H7 (cell line): ENCODE measurements at places on chromosomes 7 and 10.

GRCh38 chr10:127679642-127680255 lies 57.2 kb upstream of the FOXI2 start:
- DNase-seq = no peak

DNA sequence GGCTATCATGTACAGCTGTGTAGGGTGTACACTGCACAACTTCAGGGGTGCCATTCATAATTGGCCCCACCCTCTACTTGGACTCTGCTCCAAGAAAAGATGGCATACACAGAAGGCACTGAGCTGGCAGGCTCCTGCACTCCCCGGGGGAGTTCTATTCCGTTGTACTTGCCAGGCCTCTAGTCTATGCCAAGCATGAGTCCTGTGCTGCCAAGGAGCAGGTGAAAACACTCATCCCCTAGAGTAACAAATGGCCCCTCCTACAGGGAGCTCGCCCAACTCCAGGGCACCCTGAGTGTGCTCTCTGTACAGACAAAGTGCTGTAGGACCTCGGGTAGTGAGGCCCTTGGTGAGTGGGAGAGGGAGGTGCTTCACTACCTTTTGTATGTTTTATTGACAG lies 127.2 kb downstream of the SLIT1 start:
- no peak for DNase-seq

- no peak for DNase-seq
Observed at GRCh38 chr10:69479240-69480067, 28.2 kb downstream of the TSPAN15 start.

GRCh38 chr7:149811221-149811620 lies 27.0 kb upstream of the ZNF862 start:
- no peak for DNase-seq

GRCh38 chr7:90955641-90956207 lies 308.5 kb upstream of the FZD1 start:
- DNase-seq = no peak

- no peak for DNase-seq
Observed at GRCh38 chr7:16055263-16055976, 365.9 kb downstream of the CRPPA start.

DNA sequence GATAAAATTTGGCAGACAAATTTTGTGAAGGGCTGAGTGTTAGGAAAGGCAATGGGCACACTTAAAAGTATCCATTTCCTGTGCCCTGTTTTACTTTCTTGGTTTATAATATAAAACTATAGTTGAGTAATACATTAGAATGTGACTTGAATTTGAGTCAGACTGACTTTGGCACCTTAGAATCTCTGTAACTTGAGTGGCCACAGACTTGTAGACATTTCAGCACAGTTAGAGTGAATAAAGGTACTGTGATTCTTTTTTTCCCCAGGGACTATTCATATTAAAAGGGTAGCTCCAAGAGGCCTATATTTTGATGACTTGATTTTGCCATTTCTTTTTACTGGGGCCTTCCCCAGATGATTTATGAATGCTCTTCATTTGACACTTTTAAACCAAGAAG lies 22.4 kb downstream of the GBF1 start:
- DNase-seq = no peak

DNA sequence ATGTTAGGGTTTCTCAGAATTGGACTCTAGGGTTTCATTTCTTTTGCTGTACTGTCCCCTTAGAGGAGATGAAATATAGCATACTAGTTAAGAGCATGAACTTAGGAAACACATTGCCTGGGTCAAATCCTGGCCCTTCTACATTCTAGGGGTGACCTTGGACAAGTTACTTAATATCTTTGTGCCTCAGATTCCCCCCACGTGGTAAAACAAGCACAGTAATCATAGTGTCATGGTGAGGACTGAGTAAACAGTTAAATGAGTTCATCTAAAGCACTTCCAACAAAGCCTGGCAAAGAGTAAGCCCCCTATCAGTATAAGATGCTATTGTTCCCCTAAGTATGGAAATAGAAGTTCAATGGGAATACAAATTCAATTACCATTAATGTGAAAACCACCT lies 5.1 kb downstream of the DPY19L1 start:
- no peak for DNase-seq

GRCh38 chr10:6600224-6600987 lies 20.3 kb upstream of the PRKCQ start:
- no peak for DNase-seq

- no peak for DNase-seq
Observed at GRCh38 chr7:20220921-20221547, 3.9 kb upstream of the MACC1 start.

GRCh38 chr7:108805808-108806397 lies 236.2 kb downstream of the DNAJB9 start:
- DNase-seq = peak; percentile 19

GRCh38 chr7:96629884-96630283 lies 79.8 kb downstream of the SEM1 start:
- DNase-seq = no peak

- DNase-seq = peak; percentile 55
Observed at GRCh38 chr7:96861-97260, 95.5 kb upstream of the FAM20C start.

GRCh38 chr10:33570495-33570894 lies 236.0 kb upstream of the NRP1 start:
- DNase-seq = no peak

DNA sequence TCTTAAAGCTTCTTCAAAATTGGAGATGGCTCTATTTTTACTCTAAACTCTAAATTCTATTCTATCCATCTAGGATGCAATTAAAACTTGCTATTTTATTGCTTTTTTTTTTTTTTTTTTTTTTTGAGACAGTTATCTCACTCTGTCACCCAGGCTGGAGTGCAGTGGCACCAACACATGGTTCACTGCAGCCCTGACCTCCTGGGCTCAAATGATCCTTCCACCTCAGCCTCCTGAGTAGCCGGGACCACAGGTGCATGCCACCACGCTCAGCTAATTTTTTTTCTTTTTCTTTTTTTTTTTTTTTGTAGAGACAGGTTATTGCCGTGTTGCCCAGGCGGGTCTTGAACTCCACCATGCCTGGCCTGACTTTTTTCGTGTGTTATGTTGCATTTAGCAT lies 41.2 kb downstream of the DNAJC1 start:
- DNase-seq = no peak

GRCh38 chr7:24731313-24731712 lies 26.0 kb downstream of the GSDME start:
- no peak for DNase-seq

GRCh38 chr7:82481499-82482097 lies 38.0 kb upstream of the CACNA2D1 start:
- no peak for DNase-seq

- DNase-seq = no peak
Observed at GRCh38 chr7:104010052-104010909, 20.8 kb upstream of the RELN start.

DNA sequence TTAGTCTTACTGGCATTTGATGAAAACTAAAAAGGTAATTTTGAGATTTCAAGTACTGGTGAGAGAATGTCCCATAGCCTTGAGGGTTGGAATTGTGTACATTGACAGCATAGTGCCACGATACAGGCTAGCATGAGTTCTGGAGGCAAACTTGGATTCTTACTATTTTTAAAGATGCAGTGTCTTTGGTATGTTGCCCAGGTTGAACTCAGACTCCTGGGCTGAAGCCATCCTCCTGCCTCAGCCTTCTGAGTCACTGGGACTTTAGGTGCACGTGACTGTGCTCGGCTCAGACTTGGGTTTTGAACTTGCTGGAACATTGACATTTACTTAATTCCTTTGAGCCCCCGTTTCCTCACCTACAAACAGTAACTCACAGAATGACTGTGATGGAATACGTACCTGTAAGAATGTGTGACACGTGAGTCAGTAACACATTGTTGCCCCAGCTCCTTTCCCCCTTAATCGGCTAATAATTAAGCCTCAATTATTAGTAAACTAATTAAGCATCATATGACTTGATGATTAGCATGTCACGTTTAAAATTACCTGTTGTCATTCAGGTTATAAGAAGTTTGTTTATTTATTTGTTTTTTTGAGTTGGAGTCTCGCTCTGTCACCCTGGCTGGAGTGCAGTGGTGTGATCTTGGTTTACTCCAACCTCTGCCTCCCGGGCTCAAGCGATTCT lies 10.6 kb downstream of the DNAJB6 start:
- DNase-seq = no peak

- DNase-seq = peak; percentile 19
Observed at GRCh38 chr7:78716876-78717275, 736.6 kb downstream of the MAGI2 start.

- no peak for DNase-seq
Observed at GRCh38 chr7:42792841-42793240, 119.0 kb downstream of the C7orf25 start.

- DNase-seq = no peak
Observed at GRCh38 chr10:60352105-60352504, 37.6 kb downstream of the ANK3 start.

DNA sequence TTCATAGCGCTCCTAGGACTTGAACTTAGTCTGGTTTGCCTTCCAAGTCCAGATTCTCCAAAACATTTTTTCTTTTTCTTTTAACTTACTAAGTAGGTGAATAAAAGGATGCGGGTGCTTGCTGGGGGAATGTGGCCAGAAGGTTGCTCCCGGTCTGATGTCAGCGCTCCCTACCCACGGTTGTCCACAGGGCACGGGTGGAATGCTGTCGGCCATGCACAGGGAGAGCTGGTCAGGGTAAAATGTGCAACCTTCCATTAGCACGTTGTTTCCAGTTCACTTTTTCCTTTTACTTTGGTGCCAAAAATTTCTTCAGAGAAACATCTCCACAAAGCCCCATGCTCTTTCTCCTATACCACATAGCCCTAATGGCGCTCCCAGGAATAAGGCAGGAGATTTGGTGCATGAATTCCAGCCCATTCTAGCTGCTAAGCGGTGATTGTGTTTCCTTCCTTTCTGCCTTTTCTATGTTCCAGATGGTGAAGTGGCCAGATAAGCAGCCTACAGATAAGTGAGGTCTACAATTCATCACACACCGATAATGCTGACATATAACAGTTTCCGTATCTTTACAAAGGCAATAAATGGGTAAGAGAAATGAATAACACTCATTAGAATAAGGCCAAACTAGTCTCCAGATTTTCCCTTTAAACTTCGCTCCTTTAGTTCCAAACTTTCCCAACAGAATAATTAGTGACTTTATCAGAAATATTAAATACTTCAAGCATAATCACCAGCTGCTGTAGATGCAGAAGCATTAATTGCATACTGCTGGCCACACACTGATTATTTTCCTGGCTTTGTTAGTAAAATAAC lies 138.3 kb upstream of the FGFR2 start:
- no peak for DNase-seq

DNA sequence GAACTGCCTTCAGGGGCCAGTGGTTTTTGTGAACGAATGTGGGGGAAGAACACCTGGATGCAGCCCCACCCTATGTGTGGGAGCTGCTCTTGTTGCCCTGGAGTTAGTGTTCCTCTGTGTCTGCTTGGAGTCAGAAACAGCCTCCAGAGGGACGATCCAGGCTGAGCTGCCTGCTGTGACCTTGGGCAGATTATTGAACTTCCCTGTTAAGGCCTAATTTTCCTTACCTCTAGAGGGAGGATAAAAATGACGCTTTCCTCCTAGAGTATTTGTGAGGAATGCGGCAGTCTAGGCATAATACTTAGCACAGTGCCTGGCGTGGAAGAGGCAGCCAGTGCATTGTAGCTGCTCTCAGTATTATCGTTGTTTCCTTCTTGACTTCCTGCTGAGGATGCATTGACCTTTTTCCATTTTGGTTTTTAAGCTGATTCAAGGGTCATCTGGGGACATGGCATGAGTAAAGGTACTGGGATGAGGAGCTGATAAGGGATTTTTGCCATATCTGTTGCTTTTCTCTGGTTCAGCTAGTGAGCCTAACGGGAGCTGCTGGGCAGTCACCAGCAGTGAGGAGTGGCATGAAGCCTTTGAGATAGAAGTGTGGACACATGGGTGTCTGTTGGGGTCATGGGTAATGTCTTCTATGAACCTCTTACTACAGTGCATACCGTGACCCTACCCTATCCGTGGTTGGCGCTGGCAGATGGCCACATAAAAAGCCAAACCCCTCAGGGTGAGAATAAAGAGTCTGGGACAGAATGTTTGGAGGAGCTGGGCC lies 6.4 kb downstream of the ZFYVE27 start:
- no peak for DNase-seq

GRCh38 chr10:36888925-36889573 lies 236.3 kb upstream of the ANKRD30A start:
- peak; percentile 36 for DNase-seq

DNA sequence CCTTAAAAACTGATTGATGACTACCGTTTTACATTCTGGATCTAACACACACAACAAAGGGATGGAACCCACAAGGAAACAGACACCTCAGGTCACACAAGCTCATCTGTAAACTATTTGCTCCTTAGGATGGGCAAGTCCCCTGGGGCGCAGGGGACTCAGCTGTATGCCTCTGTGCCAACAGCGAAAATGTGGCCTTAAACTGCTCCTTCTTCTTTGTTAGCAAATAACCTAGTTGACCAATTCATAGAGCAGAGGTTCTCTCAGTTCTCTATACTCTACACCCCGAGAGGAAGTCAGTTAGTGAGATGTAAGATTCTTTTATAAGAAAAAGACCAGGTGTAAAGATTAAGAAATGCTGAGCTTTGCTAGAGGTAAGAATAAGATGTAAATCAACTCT lies 181.9 kb upstream of the PRSS58 start:
- DNase-seq = no peak

DNA sequence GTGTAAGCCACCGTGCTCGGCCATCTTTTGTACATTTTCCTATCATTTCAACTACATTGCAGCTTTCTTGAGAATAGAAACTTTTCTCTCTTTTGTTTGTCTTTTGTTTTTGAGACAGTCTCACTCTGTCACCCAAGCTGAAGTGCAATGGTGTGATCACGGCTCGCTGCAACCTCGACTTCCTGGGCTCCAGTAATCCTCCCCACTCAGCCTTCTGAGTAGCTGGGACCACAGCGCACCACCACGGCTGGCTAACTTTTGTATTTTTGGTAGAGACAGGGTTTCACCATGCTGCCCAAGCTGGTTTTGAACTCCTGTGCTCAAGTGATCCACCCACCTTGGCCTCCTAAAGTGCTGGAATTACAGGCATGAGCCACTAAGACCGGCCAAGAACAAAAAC lies 31.3 kb upstream of the DAGLB start:
- no peak for DNase-seq

DNA sequence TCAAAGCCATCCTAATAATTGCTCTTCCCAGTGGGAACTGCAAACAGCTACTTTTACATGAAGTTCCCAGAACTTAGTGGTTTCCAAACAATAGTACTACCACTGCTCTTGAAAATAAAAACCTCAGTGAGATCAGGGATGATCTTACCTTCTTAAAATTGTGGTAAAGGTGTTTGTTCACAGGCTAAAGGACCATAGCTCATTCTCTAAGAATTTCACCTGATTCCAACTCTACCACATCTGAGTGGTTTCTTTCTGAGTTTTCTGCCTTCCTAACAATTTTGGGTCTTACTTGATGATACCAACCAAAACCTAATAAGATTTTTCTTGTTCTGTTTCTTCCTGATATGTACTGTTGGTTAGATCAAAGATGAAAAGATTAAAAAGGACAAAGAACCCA lies 45.6 kb upstream of the AGBL3 start:
- DNase-seq = no peak
